ENCODE measurements at places on chromosomes 6 and 20.
A peak's percentile ranks its signal among the peaks of the same experiment; 100 is the strongest.

DNA sequence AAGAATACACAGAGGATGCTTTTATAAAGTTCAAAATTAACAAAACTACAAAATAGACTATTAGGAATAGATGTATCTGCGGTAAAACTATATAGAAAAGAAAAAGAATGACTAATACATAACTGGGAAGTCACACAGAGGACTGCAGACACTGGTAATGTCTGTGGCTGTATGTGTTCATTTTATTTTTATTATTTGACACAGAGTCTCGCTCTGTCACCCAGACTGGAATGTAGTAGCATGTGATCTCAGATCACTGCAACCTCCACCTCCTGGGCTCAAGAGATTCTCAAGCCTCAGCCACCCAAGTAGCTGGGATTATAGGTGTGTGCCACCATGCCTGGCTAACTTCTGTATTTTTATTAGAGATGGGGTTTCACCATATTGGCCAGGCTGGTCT lies 38.9 kb downstream of the ESF1 start:
- H3K27ac ChIP-seq = no peak overlapping the region
- peaks cover 16% of the 10 kb centered on the region for H3K36me3 ChIP-seq
- no peak overlapping the region for H3K4me3 ChIP-seq

GRCh38 chr6:136511397-136511796 lies 38.8 kb downstream of the MAP7 start:
- peaks cover 32% of the 10 kb centered on the region for H3K27me3 ChIP-seq
- no peak overlapping the region for H3K27ac ChIP-seq
- no peak for DNase-seq
- H3K36me3 ChIP-seq = no peaks in the 10 kb centered on the region
- H3K4me3 ChIP-seq = no peak overlapping the region

- no peak overlapping the region for H3K4me3 ChIP-seq
- no peak overlapping the region for H3K27ac ChIP-seq
- peaks cover 11% of the 10 kb centered on the region for H3K27me3 ChIP-seq
- no peak for DNase-seq
These were observed 101.4 kb upstream of the PDE7B start for GRCh38 chr6:135750081-135750480.

GRCh38 chr6:16305788-16306187 lies 67.4 kb downstream of the GMPR start:
- H3K4me1 ChIP-seq = peaks cover 10% of the 10 kb centered on the region
- no peaks in the 10 kb centered on the region for H3K27me3 ChIP-seq

- H3K27me3 ChIP-seq = peaks cover 22% of the 10 kb centered on the region
- no peak overlapping the region for H3K27ac ChIP-seq
- H3K4me3 ChIP-seq = no peak overlapping the region
- H3K36me3 ChIP-seq = no peaks in the 10 kb centered on the region
- no peak for DNase-seq
These were observed 247.7 kb upstream of the PMEPA1 start for GRCh38 chr20:57957411-57958049.

DNA sequence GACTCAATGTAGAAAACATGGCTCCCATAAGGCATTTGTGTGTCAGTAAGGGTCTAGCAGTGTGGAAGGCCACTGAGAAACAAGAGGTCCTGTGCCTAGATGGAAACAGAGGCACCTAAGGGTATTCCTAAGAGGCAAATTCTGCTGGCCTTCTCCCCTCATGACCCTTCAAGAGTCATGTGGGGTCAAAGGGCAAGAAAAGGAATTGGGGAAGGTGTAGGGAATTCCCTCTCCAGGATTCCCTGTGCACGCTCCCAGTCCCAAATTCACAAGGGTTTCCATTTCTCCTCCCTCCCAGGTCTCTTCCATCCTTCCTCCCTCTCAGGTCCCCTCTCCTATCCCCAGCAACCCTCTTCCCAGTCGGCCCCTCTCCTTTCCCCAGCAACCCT lies 568 bp downstream of the AGPAT1 start:
- H3K27ac ChIP-seq = peak overlapping the region; percentile 83
- H3K4me1 ChIP-seq = peaks cover 59% of the 10 kb centered on the region
- peaks cover 22% of the 10 kb centered on the region for H3K36me3 ChIP-seq
- peak overlapping the region; percentile 88 for H3K4me3 ChIP-seq
- no peaks in the 10 kb centered on the region for H3K27me3 ChIP-seq

GRCh38 chr6:158019416-158019815 lies 37.8 kb downstream of the SYNJ2 start:
- peaks cover 6% of the 10 kb centered on the region for H3K4me1 ChIP-seq
- H3K27ac ChIP-seq = no peak overlapping the region
- H3K27me3 ChIP-seq = no peaks in the 10 kb centered on the region

DNA sequence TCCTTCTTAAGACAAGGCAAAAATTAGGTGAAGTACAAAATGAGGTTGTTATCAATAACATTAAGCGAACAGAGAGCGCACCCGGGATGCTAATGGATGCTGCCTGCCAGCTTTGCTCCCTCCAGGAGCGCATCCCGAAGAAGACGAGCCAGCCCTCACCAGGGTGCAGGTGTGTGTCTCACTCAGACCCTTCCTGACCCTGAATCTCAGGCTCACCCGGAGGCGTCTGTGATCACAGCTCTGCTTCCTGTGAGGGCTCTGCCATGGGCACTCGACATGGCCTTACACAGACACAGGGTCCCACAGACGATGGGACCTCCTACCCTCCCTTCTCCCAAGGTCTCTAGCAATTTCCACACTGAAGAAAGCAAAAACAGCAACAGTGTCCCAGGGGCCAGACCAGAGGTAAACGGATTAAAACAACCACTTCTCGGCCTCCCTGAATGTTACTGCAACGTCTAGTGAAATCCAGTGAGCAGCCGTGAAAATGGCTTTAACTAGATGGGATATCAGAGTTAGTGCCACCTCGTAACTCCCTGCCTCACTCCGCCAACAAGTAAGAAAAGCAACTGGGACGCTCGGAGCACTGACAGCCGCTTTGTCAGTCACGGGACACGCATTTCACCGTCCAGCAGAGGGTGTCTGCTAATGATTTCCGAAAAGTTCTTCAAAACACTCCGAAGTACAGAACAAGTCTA lies 11.7 kb downstream of the ZBTB46 start:
- DNase-seq = no peak
- peak overlapping the region; percentile 22 for H3K27ac ChIP-seq
- H3K4me1 ChIP-seq = no peaks in the 10 kb centered on the region
- peaks cover 3% of the 10 kb centered on the region for H3K36me3 ChIP-seq
- peaks cover 30% of the 10 kb centered on the region for H3K27me3 ChIP-seq

- H3K36me3 ChIP-seq = peaks cover 5% of the 10 kb centered on the region
- H3K27me3 ChIP-seq = no peaks in the 10 kb centered on the region
- no peak overlapping the region for H3K27ac ChIP-seq
- H3K4me1 ChIP-seq = peaks cover 4% of the 10 kb centered on the region
- no peak for DNase-seq
These were observed 50.4 kb downstream of the TCP11 start for GRCh38 chr6:35090734-35091133.

DNA sequence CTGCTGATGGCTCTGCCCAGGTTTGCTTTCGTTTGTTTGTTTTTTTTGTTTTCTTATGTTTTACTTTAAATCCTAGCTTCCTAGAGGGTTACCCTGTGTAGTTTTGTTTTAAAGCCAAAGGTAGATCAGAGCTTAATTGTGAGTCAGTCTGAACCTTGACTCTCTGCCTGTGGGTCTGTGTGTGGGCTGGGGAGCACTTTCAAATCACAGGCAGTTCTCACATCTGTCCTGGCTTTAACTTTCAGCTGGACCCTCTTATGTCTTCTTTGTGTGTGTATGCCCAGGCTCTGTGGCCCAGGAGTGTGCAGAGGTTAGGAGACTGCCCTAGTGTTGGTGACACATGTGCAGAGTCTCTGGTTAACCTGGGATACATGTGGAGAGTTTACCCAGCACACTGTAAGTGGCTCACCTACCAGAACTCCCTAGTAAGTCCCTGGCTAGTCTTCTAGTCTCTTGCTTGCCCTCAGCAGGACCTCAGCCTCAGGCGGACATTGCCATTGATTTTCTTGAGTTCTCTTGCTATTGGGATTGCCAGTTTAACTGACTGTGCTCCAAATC lies 19.0 kb downstream of the HIVEP1 start:
- H3K4me3 ChIP-seq = no peak overlapping the region
- no peak for DNase-seq
- peaks cover 43% of the 10 kb centered on the region for H3K4me1 ChIP-seq
- H3K27ac ChIP-seq = no peak overlapping the region
- no peaks in the 10 kb centered on the region for H3K27me3 ChIP-seq
- H3K36me3 ChIP-seq = peaks cover 2% of the 10 kb centered on the region

- no peaks in the 10 kb centered on the region for H3K27me3 ChIP-seq
- H3K36me3 ChIP-seq = peaks cover 12% of the 10 kb centered on the region
- H3K4me3 ChIP-seq = no peak overlapping the region
- H3K27ac ChIP-seq = no peak overlapping the region
These were observed 36.3 kb upstream of the SLC4A11 start for GRCh38 chr20:3275064-3275935.
